ENCODE measurements at places on chromosomes 12 and 14.

DNA sequence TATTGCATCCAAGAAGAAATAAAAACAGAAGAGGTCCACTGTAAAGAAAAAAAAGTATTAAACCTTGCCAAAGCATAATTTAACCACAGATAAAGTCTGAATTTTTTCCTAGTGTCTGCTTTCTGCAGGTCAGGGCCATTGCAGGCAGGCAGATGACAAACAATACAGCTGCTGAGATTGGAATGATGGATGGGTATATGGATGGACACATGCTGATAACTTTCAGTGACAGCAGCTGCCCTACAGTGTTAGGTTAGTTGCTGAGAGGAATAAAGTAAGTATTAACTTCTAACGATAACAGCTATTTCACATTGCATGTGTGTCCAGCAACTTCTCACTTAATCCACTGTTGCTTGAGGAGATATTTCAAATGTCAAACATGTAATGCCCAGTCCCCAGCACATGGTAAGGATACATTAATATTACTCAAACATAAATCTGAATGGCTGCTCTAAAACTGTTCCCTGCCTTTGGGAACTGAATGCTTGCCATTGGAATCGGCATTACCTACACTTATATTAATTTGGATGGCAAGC, 515.3 kb downstream of the RMST start:
- DNase-seq: no peak

DNA sequence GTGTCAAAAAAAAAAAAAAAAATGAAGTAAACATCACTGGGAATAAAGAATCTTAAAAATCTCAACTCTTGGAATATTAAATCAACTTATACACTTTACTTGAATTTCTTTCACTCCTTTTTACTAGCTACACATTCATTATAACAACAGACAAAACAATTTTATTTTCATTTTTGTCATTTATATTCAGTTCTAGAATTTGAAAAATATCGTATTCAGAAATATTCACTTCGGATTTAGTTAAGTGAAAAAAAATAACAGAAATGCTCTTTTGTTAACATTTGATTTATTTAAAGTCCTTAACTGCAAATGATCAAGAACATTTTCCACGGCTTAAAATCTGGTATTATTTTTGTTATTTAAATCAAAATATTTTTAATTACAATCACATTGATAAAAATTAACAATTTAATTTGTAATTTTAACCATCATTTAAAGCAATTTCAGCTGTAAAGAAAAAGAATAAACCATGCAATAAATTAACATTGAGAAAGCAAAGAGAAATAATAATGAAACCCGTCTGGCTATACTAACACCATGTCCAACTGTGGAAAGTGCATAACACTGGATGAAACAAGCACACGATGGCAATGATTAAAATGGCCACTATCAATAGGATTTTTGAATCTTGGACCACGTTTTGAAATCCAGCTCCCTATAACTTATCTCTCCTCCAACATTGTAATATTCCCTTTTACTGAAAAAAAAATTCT, 5.2 kb downstream of the FOXA1 start:
- DNase-seq: no peak

DNA sequence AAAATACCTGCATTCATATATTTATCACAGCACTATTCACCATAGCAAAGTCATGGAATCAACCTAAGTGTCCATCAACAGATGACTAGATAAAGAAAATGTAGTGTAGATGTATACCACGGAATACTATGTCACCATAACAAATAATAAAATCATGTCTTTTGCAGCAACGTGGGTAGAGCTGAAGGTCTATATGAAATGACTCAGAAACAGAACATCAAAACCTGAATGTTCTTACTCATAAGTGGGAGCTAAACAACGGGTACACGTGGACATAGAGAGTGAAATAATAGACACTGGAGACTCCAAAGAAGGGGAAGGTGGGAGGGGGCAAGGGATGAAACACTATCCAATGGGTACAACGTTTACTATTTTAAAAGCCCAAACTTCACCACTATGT, 37.9 kb downstream of the SLC38A1 start:
- no peak for DNase-seq

DNA sequence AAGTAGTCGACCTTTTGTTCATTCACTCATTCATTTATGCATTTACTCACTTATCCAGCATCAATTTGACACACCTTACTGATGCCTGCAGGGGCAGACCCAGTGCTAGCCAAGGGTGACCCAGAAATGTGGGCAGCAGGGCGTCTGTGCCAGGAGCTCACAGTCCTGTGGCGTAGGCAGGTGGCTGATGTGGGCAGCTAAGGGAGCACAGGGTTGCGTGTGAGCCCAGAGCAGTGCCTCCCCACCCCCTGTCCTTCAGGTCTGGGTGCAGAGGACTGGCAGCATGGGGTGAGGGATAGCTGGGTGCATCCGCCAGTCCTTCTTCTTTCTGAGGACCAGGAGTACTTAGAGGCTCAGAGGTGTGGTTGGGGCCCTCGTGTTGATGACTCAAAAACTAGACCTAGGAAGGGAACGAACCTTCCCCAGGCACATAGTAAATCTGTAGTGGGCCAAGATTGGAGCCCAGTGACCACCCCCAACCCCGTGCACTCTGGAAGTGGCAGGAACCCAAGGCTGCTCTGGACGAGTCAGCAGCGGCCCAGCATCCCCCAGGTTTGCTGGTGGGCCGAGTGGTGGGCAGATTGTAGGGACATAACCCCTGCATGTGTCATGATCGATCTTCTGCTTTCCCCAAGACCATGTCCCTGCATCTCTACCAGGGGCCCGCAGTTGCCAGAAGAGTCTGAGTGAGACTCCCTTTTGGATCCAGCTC, 63.9 kb downstream of the BEGAIN start:
- DNase-seq: no peak

DNA sequence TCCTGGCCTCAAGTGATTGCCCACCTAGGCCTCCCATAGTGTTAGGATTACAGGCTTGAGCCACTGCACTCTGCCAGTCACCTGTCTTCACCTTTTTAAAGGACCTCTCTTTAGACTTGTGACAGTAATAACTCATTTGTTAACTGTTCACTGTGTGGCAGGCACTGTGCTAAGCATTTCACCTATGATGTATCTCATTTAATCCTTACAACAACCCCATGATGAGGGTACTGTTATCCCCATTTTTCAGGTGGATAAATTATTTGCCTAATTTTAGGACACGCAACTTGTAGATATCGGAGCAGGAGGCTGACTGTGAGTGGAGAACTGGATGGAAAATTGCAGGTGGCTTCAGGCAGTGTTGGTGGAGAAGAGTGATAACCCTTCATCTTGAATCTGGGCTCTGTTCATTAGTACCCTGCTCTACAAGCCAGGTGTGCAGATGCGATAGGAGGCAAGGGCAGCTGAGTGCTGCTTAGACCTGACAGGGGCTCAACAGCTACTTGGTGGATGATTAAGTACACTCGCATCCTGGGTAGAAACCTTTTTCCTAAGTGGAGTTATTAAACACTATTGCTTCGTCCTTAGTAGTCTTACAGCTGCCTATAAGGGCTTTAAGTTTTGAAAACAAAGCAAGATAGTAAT, 2.7 kb downstream of the TCTN1 start:
- no peak for DNase-seq

- DNase-seq: no peak
Observed at GRCh38 chr12:101298426-101298825, 18.5 kb downstream of the UTP20 start.

DNA sequence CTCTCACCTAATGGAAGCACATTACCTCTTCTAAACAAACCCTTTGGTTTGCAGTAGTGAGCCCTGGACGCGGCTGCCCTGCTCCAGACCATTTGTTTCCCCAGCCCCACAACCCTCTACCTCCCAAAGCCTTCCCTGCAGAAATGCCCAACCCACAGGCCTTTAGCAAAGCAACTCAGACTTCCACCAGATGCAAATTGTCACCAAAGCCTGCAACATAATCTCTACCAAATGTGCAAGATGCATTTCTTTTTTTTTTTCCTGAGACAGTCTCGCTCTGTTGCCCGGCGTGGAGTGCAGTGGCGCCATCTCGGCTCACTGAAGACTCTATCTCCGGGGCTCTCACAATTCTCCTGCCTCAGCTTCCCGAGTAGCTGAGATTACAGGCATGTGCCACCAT, 56.2 kb downstream of the VWF start:
- no peak for DNase-seq

- DNase-seq: no peak
Observed at GRCh38 chr12:42140901-42141300, 3.8 kb downstream of the GXYLT1 start.

- no peak for DNase-seq
Observed at GRCh38 chr14:73634011-73634833, 10.6 kb upstream of the DNAL1 start.

DNA sequence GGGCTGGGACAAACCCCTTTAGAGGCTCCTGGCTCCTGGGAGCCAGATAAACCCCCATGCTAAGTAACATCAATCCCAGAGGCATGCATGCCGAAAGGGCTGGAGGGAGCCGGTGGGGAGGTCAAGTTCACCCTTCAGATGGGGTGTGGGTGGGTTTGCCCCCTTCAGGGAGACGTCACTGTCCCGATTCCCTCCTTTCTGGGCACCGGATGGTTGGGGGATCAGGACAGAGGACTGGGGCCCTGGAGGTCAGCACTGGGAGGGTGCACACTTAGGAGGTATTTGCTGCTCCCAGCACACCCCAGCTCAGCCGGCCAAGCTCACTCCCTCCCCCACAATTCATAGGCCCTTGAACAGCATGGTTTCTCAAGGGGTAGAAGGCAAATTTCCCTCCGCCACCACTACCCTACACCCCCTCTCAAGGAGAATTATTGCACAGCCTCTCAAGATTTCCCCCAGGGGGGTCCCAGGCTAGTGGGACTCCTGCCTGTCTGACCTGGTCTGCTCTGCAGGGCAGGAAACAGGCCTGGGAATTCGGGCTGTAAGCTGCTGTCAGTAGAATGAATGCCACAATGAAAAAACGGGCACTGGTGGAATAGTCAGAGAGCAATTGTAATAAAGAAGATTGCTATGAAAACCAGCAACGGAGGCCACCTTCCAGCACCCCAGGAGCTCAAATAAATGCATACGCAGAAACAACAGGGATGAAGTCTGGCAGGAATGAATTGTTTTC, 63.5 kb downstream of the GALNT16 start:
- no peak for DNase-seq

GRCh38 chr12:33052141-33053051, 155.8 kb upstream of the PKP2 start:
- no peak for DNase-seq

DNA sequence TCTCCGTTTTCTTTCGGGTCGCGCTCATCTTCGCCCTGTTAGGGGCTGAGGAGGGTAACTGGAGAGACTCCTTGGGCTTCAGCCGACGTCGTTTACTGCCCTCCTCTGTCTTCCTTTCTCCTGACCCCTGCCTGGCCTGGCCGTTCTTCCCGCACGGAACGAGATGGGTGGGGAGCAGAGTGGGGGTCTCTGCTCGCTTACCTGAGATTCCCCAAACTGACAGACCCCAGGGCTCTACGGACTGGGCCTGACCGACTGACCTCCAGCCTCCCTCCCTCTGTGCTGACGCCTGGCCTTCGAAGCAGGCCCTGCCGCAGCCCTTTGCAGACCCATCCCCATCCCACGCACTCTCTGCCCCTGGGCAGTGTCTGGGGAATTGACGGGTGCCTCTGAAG, 439 bp downstream of the GOLGA5 start:
- no peak for DNase-seq

- DNase-seq: no peak
Observed at GRCh38 chr12:64099397-64099796, 122.7 kb downstream of the KICS2 start.

GRCh38 chr14:75906680-75907280, 75.0 kb downstream of the TGFB3 start:
- DNase-seq: peak; percentile 47

DNA sequence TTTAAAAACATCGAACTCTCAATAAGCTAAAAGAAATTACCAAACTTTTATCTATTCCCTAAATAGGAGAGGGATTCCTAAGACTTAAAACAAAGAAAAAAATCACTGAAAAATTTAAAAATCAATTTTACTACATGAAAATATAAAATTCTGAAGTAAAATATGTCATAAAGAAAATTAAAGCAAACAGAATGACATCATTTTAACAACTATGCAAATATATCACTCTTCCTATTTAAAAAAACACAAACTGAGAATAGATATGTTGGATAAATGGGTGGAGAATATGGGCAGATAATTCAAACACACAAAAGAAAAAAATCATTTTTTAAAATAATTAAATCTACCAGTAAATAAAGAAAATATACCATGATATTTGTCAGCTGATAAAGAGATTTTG, 510.0 kb downstream of the BCL11B start:
- no peak for DNase-seq

Measured in stimulated activated naive CD4-positive, alpha-beta T cell (primary cell).